ENCODE measurements at places on chromosomes 13 and 19.

DNA sequence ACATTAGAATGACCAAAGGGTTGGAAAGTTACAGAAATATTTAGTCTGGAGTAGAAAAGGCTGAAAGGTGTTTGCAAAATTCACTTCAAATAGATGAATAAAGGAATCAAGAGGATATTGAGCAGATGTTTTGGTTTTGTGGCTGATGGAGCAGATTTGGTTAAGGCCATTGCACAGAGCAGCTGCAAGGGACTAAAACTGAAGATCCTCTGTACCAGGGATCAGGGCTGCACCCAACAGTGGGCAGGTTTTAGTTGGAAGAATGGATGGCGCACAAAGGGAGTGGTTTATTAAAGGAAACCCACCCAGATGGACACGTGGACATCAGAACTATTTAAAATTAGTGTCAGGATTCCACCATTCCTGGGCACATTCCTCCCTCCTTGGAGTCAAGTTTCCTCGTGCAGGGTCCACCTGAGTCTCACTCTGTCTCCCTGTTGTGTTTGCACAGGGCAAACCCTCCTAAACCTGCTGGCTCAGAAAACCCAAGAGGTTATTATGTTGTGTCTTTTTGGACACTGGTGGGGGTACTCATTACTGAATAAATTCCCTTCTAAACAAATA is 9.2 kb upstream of the UBAC2 start:
- DNase-seq: no peak

GRCh38 chr19:44677019-44677811 is 5.9 kb downstream of the CEACAM19 start:
- no peak for DNase-seq

DNA sequence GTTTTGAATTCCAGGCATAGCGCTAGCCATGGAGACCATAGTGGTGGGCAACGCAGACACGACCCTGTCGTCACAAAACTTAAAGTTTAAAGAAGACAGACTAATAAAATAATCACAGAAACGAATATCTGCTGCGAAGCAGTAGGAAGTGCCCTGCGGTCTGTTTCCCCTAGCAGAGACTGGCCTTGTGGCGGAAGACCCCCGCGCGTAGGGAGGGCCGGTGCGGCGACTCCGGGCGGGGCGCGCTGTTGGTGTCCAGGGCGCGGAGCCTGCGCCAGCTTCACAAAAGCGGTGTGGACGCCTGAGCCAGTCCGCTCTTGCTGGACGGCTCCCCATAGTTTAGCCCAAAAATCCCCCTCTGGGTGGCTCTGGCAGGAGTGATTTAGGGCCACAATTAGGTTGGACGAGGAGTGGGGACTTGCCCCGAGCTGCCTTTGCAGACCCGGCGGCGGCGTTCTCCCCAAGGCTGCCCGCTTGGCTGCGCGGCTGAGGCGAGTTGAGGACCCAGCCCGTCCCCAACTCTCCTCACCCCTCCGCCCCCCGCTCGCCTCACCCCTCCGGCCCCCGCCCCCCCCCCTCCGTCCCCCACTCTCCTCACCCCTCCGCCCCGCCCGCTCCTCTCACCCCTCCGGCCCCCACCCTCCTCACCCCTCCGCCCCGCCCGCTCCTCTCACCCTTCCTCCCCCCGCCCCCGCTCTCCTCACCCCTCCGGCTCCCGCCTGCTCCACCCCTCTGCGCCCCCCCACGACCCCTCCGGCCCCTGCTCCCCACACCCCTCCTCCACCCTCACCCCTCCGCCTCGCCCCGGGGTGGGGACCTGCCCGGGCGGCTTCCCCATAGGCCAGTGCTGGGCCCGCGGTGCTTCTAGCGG is 14.2 kb upstream of the LATS2 start:
- DNase-seq: peak; percentile 20

DNA sequence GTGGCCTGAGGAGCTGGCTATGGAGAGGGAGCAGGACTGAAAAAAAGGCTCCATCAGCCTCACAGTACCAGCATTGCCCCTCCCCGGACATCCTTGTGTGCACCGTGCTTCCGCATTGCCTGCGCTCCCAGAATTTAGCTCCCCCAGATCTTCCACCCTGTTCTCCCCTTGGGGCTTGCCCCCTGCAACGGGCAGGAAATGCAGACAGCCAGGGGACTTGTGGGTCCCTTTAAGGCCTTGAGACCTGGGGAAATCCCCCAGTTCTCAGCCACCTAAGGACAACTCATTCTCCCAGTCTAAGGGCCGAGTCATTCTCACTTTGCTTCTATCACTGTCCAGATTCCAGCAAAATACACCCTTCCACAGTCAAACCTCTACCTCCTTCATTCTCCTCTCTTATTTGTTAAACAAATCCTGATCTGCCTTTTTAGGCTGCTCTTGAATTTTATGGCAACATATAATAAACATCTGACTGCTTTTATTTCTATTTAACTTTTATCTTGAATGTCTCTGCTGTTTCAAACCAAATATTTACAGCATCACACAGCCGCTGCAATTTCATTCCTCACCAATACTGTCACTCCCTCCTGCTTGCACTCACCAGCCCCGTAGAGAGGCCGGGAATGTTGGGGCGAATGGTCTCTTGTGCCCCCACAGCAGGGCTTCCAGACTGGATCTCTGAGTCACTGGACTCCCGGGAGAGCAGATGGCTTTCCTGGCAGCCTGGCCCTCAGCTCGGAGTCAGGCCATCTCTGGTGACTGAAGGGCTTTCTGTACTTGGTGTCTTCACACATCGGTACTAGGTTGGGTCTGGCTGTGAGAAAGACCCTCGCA is 221.9 kb downstream of the TSHZ3 start:
- no peak for DNase-seq

DNA sequence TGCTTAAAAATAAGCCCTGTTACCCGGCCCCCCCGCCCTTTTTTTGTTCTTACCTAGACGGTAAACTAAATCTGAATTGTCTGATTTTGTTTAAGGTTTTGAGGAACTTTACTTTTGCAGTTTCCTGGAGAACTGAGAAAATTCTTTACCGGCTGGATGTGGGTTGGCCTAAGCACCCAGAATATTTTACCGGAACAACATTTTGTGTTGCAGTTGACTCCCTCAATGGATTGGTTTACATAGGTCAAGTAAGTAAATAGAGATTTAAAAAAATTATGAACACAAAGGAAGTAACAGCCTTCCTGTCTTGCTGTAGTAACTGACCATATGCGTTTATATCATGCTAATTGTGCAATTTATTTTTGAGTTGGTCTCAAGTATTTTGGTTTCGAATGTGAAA is 785 bp downstream of the NHLRC3 start:
- no peak for DNase-seq

GRCh38 chr19:27709496-27709895 is 1503.5 kb downstream of the UQCRFS1 start:
- no peak for DNase-seq

DNA sequence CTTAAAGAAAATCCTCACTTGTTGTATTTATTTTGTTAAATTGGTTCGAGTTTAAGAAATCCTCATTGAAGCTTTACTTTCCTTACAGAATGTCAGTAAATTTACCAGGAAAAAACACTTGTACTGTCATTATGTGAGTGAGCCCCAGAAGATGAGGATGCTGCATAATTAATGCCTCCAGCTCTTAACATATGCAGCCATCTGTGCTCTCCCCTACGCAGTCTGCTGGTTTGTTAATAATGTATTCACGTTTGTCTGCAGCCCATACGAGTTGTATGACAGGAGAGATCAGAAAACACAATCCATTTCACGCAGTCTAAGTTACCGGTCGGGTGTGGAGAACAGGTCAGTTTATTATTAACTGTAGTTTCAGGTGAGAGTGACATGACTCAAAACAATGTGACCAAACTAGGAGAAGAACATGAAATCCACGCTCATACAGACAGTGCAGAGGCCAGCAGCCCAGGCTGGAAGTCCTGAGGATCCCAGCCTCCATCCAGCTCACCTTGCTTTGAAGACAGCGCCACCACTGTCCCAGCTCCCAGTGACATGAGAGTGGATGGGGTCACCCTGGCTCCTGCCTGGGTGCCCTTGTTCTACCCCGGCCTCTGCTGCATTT is 19.8 kb upstream of the ATP11A start:
- DNase-seq: no peak

DNA sequence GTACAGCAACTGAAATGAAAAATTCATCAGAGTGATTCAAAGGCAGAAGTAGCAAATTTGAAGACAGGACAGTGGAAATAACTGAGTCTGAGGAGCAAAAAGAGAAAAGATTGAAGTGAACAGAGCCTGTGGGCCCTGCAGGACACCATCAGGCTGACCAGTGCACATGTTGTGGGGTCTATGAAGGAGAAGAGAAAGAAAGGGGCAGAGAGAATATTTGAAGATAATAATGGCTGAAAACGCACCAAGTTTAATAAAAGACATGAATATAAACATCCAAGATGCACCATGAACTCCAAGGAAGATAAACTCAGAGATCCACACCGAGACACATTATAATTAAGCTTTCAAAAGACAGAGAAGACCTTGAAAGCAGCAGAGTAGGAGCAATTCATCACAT is 15.4 kb downstream of the ATP4B start:
- DNase-seq: no peak

DNA sequence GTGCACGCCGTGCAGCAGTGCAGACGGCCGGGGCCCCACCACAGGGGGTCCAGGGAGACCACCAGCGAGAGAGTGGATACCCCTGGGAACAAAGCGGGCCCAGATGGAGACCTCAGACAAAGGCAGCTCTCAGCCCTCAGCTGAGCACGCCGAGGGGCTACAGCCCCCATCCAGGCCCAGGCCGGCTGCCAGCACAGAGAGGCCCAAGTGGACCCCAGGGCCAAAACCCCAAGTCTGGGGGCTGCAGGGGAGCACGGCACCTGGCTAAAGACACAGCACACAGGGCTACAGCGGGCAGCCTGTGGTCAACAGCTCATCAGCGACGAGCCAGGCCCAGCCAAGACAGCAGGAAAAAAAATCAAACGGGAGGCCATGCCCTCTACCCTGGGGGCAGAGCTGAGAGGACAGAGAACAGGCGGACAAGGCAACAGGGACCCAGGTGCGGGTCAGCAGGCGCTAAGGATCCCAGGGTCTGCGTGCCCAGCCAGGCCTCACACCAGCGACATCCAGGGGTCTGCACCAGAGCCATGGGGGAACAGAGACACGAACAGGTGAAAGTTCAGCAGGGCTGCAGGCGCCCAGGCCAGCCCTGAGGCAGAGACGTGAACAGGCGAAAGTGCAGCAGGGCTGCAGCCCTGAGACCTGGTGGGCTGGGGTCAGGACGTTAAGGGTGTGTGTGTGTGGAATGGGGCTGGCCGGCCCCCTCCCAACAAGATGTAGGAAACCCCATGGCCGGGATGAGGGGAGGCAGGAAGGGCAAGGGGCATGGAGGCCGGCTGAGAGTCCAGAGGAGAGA is 34.3 kb downstream of the RASA3 start:
- DNase-seq: no peak

- DNase-seq: no peak
Measured at GRCh38 chr19:19022380-19022961, 10.8 kb downstream of the SUGP2 start.

GRCh38 chr19:30355586-30355985 is 16.6 kb upstream of the ZNF536 start:
- no peak for DNase-seq

All from CD4-positive, alpha-beta T cell treated with Interleukin-17A for 1 hour (primary cell).